ENCODE measurements at places on chromosomes 3 and 15. TPM values are rescaled to one million over a fixed set of nuclear protein-coding genes. Genes with fewer than 3 reads are reported as not detected.

The ASB14 gene
- total RNA-seq: not detected

- no peak for DNase-seq
These were observed 275.5 kb downstream of the SHOX2 start for GRCh38 chr3:157830556-157831236.

DNA sequence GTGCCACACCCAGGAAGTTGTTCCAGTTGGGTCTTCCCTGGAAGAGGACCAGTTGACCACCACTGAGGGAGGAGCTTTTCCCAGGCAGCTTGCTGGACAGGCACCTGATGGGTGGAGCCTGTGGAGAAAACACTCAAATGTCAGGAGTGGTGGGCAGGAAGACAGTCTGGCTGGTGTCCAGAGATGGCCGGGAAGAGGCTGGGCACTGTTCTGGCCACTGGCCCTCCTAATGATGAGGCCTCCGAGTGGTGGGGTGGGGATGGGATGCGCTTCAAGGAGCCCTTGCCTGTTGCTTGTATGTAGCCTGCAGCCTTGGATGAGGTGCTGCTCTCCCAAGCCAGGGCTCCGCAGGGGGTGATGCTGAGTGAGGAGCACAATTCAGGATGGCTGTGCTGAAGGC, 12.3 kb downstream of the PLEKHO2 start:
- no peak for DNase-seq

DNA sequence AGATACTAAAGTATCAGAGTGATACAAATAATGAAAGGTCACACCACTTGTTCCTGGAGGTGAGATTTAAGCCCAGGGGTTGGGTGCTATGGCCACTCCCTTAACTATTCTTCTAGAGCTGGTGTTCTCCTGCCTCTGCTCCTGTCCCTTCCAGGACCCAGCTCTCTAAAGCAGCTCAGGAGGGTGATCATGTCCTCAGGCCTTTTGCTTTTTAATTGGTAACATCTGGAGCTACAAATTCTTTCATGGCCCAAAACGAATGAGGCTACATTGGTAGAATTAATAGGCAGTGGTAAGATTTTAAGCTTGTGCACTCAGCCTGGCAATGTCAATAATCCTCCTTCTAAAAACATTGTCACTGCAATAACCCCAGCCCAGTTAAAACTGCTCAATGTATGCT, 38.2 kb upstream of the CNOT10 start:
- no peak for DNase-seq

DNA sequence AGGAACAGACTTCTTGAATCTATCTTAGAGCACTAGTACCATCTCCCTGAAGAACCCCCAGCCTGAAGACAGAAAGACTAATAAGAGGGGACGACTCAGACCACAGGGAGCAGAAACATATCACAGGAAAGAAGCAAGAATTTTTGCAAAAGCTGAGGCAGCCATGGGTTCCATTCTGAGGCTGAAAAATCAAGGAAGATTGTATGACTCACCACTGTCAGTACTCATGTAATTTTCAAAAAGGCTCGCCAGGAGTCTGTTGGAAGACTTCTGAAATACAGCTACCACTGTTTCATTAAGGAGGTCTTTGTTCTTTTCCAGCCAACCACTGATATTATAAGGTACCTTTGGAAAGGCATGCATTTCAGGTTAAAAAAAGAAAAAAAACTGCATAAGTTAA, 47.5 kb downstream of the MYH15 start:
- no peak for DNase-seq

The UBE2Q2 gene
- 24.2 TPM for total RNA-seq

DNA sequence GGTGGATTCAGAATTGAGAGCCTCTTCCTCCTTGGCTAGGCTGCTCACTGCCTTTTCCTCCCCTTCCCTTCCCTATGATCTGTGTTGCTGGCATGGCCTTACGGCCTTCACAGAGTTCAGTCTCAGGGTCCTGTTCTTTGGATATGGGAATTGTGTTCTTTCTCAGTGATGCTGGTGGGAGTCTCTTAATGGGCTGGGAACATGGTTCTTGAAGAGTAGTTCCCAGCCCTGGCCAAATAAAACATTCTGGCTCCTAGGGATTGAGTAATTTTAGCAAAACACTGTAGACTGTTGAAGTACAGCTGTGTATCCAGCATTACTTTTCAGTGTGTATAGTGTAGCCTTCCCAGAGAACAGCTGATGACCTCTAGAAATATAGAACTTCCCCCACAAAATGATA, 22.6 kb upstream of the FILIP1L start:
- no peak for DNase-seq

The LOXL1 gene
- total RNA-seq: 6.6 TPM

- no peak for DNase-seq
These were observed 65.1 kb downstream of the NEK11 start for GRCh38 chr3:131091768-131092167.

DNA sequence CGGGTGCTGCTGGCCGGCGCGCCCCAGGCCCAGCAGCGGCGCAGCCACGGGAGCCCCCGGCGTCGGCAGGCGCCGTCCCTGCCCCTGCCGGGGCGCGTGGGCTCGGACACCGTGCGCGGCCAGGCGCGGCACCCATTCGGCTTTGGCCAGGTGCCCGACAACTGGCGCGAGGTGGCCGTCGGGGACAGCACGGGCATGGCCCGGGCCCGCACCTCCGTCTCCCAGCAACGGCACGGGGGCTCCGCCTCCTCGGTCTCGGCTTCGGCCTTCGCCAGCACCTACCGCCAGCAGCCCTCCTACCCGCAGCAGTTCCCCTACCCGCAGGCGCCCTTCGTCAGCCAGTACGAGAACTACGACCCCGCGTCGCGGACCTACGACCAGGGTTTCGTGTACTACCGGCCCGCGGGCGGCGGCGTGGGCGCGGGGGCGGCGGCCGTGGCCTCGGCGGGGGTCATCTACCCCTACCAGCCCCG, 777 bp downstream of the LOXL1 start:
- DNase-seq: no peak

Data from thymus (tissue), 14 donors.